Fibroblast of the aortic adventitia (primary cell): ENCODE measurements at places on chromosomes 16 and 17.

DNA sequence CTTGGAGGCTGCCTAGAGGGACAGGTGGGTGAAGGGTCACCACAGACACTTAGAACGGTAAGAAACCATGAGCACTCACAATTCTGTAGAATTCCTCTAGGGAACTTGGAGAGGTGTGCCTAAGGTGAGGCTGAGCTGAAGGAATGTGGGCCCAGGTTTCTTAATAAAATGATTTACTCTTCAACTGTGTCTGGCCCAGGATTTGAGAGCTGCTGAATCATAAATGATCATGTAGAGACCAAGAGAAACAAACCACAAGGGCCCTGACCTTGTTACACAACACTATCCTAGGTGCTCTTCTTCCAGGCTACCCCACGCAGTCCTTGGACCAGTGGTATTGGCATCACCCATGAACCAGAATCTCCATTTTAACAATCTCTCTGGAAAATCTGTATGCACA lies 27.7 kb downstream of the ZNF18 start:
- DNase-seq, result no peak

DNA sequence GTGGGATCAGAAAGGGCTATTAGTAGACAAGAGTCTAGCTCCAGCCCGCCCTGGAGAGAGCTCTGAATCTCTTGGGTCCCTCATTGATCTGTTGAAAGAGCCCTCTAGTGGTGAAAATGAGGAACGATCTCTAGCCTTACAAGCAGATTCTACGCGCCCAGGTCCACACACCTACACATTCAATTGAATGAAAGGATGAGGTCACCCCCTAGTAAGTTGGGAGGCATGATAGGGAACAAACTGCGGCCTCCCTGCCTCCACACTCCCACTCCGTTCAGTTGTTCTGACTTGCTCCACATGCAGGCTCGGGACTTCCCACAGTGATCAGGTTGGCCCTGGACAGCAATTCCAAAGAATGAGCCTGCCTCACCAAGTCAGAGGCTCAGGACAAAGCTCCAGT lies 2.9 kb upstream of the CACNG3 start:
- DNase-seq, result peak; percentile 6

DNA sequence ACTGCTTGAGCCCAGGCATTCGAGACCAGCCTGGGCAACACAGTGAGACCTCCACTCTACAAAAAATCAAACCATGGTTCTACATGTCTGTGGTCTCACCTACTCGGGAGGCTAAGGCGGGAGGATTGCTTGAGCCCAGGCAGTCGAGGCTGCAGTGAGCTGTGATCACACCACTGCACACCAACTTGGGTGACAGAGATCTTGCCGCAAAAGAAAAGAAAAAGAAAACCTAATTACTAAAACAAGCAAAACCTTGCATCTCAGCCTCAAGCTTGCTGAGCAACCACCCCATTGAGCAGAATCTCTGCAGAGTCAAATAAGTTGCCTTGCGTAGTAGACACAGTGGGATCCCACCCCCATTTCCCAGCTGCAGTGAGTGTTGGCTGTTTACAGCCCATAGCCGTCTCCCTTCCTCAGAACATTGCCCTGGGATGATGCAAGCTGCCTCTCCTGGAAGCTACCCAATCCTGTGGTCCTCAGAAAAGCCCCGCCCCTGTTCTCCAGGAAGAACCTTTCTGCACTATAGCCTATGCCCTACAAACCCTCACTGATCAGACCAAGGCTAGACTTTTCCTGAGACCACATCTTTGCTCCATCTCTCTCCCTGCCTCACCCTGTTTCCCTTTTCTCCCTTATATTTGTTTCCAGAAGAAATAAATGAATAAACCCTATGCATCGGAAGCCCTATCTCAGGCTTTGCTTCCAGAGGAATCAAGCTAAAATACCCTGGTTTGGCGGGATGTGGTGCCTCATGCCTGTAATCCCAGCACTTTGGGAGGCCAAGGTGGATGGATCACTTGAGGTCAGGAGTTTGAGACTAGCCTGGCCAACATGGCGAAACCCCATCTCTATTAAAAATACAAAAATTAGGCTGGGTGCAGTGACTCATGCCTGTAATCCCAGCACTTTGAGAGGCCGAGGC lies 16.7 kb upstream of the ERN2 start:
- DNase-seq, result peak; percentile 56

GRCh38 chr17:51860954-51861561 lies 297.5 kb downstream of the CA10 start:
- no peak for DNase-seq

DNA sequence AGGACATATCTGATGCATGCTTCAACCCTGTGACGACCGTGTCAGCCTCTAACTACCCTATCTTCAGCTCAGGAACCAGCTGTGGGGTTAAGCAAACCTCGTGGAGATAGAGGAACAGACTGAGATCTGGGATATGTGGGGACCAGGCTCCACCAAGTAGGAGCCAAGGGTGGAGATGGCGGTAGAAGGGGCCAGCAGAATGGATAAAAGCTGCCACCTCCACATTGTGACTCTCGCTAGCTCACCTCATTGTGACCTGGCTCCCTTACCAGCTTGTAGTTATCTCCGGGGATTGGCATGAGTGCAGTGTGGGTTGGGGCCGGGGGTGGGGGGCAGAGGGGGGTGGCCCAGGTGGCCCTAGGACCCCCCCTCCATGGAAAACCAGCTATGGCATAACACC lies at the start of gene SPEM2:
SPEM2 (plus strand) TSS at position 301 of the 400 bp plus-strand sequence; CDS start at position 374, 73 bp downstream.
- no peak for DNase-seq

DNA sequence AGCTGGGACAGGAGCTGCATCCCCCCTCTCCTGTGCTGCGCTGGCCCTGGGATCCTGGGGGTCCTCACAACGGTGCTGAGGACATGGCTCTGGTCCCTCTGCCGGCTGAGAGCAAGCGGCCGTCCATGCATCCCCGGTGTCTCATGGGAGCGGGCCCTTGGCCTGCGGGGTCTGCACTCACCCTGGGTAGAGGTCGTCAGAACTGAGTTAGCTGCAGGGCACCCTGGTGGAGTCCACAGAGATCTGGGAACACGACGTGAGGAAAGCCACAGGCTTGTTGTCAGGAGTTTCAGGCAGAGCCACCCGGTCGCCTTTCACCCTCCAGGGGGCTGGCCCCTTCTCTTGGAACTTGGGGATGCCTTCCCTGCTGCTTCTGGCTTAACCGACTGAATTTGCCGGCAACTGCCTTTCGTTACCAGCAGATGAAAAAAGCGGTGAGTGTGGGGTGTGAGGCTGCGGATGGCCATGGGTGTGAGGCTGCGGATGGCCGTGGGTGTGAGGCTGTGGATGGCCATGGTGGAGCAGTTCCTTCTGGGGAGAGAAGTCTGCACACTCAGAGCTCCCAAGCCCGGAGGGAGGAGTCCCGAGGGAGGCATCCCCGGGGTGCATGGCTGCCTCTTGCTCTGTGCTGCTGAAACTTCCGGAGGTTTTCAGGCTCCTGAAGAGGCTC lies 81.7 kb downstream of the LMF1 start:
- DNase-seq, result no peak

- no peak for DNase-seq
Measured at GRCh38 chr16:22163806-22164205, 1.5 kb downstream of the SDR42E2 start.

- no peak for DNase-seq
Measured at GRCh38 chr16:82924075-82924854, 297.5 kb downstream of the CDH13 start.

DNA sequence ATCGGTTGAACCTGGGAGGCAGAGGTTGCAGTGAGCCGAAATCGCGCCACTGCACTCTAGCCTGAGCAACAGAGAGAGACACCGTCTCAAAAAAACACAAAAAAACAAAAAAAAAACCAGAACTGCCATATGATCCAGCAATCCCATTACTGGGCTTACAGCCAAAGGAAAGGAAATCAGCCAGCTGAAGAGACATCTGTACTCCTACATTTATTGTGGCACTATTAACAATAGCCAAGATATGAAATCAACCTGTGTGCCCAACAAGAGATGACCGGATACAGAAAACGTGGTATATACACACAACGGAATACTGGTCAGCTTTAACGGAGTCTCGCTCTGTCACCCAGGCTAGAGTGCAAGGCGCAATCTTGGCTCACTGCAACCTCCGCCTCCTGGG lies 14.6 kb downstream of the FANCA start:
- peak; percentile 10 for DNase-seq

GRCh38 chr16:69424935-69425784 lies 741 bp downstream of the CYB5B start:
- peak; percentile 22 for DNase-seq

- no peak for DNase-seq
Measured at GRCh38 chr16:84613408-84614072, 4.3 kb downstream of the COTL1 start.
